ENCODE measurements at places on chromosomes 1 and 21. TPM values are rescaled to one million over a fixed set of nuclear protein-coding genes. Genes with fewer than 3 reads are reported as not detected.

The CYP4X1 gene
- 5.1 TPM for polyA plus RNA-seq

The ACTA1 gene
- 3.9 TPM for polyA plus RNA-seq

The TOMM40L gene
- polyA plus RNA-seq = 10.1 TPM

The SH2D1B gene
- polyA plus RNA-seq = 0.94 TPM

The DRAXIN gene
- 2.2 TPM for polyA plus RNA-seq

The WNT4 gene
- polyA plus RNA-seq = 3.1 TPM

The FCGR3A gene
- 3.9 TPM for polyA plus RNA-seq

The MAP3K21 gene
- polyA plus RNA-seq = 22.6 TPM

The RGSL1 gene
- polyA plus RNA-seq = not detected

The OR2L2 gene
- polyA plus RNA-seq = not detected

The C4BPA gene
- polyA plus RNA-seq = 0.24 TPM

The TMPRSS2 gene
- polyA plus RNA-seq = 47.6 TPM

The CCDC190 gene
- polyA plus RNA-seq = 0.91 TPM

The RHEX gene
- 0.41 TPM for polyA plus RNA-seq

The PTGS2 gene
- 6.1 TPM for polyA plus RNA-seq

The TLR5 gene
- polyA plus RNA-seq = 8.4 TPM

The NCAM2 gene
- polyA plus RNA-seq = 1.8 TPM

The NR1I3 gene
- polyA plus RNA-seq = 0.88 TPM

The CASQ2 gene
- polyA plus RNA-seq = 1.9 TPM

The LAPTM5 gene
- polyA plus RNA-seq = 24.7 TPM

The SMYD3 gene
- polyA plus RNA-seq = 25.2 TPM

The OR2L3 gene
- polyA plus RNA-seq = not detected

The NBPF1 gene
- polyA plus RNA-seq = 115 TPM

The SIK1 gene
- polyA plus RNA-seq = 10.7 TPM

The PHLDA3 gene
- polyA plus RNA-seq = 13.5 TPM

The KCNE1 gene
- 2.2 TPM for polyA plus RNA-seq

The LAMC2 gene
- 40.2 TPM for polyA plus RNA-seq

The DCDC2B gene
- polyA plus RNA-seq = 2.4 TPM

The PLA2G2C gene
- 0.09 TPM for polyA plus RNA-seq

The PTPRU gene
- 16.6 TPM for polyA plus RNA-seq

The KRTAP7-1 gene
- polyA plus RNA-seq = not detected

The TRPM2 gene
- 2.4 TPM for polyA plus RNA-seq

The FAM43B gene
- polyA plus RNA-seq = 1.3 TPM

The ARPC5 gene
- 159 TPM for polyA plus RNA-seq

The CFAP141 gene
- 3.9 TPM for polyA plus RNA-seq

The RSPO1 gene
- polyA plus RNA-seq = 2.0 TPM

The CYP4A11 gene
- 2.4 TPM for polyA plus RNA-seq

The TMEM52 gene
- 1.5 TPM for polyA plus RNA-seq

The OR2T34 gene
- polyA plus RNA-seq = not detected

The TAS1R3 gene
- polyA plus RNA-seq = 0.88 TPM

The RIPK4 gene
- polyA plus RNA-seq = 7.7 TPM

The RCSD1 gene
- polyA plus RNA-seq = 20.6 TPM

The RGS2 gene
- polyA plus RNA-seq = 157 TPM

The TRIM33 gene
- 54.5 TPM for polyA plus RNA-seq

The ATP6V1G3 gene
- polyA plus RNA-seq = not detected

The CEPT1 gene
- polyA plus RNA-seq = 42.8 TPM

The DYRK3 gene
- 7.3 TPM for polyA plus RNA-seq

The KCND3 gene
- polyA plus RNA-seq = 0.85 TPM
